Left cardiac atrium (tissue), 4 donors: ENCODE measurements at places on chromosomes 5 and 9.

DNA sequence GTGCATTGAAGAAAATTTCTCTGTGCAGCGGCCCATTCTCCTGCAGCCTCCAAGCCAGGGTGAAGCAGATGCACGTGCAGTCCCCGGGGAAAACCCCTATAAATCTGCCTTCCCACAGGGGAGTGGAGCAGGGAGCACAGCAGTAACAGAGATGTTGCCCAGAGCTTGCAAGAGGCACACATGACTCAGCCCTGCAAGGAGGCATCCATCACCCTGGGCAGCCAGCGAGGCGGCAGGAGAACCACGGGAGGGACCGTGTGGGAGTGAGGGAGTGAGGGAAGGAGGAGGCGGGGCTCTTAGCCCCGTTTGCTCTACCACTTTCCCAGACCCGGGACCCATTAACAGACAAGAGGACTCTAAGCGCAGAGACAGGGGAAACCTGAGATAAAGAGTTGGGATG lies 96.2 kb upstream of the ARAP3 start:
- DNase-seq: peak; percentile 39

- DNase-seq: no peak
Measured at GRCh38 chr5:137894586-137894985, 5.3 kb downstream of the PKD2L2 start.

DNA sequence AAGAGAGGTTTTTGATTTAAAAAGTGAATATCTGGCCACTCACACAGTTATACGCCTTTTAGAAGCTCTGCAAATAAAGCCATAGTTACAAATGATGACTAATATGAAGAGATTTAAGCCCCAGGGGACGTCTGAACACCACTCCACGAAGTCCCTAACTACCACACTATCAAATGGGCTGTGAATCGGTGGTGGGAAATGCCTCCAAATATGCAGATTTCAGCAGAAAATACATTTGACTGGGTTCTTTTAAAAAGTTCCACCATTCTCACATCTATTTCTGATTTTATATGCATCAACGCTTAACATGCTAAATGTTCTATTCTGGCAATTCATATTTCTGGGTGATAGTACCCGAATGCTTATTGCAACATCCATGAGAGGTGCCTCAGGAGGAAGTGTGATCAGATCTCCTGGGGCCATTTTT lies 22.5 kb downstream of the TICAM2 start:
- DNase-seq: no peak

- DNase-seq: no peak
Measured at GRCh38 chr9:133632806-133633680, 3.1 kb upstream of the DBH start.

- DNase-seq: no peak
Measured at GRCh38 chr5:180860273-180860886, 696 bp downstream of the ZFP62 start.

DNA sequence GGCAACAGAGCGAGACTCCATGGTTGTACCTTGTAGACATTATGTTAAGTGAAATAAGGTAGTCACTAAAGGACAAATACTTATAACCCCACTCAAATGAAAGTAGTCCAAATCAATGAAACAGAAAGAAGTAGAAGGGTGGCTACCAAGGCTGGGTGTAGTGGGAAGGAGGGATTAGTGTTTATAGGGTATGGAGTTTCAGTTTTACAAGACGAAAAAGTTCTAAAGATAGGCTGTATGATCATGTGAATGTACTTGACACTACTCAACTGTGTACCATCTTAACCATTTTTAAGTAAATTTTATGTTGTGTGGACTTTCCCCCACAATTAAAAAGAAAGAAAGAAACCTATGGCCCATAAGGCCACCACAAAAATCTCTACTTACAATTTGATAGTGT lies 32.2 kb downstream of the ALDH7A1 start:
- no peak for DNase-seq

DNA sequence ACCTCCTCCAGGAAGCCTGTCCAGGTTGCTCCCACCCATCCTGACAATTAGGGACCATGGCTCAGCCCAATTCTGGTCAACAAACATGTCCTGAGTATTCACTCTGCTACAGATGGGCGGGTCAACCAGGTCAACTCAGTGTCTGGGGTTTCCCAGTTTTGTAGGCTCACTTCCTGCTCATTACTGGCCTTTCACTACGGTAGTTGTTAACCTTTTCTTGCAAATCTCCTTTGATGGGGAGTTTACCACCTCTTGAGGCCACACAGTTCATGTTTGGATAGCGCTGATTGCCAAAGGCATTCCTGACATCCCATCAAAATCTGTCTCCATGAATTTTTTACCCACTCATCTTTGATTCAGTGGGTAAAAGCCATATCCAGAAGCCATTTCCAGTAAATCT lies 13.8 kb downstream of the TMEM8B start:
- no peak for DNase-seq
